Activated T-cell treated with anti-CD3 and anti-CD28 coated beads, Interleukin-2, amount 50 U/mL, for 72 hours (primary cell): ENCODE measurements at places on chromosomes 1 and 21.

- H3K27ac ChIP-seq, result peak overlapping the region; percentile 94
- peaks cover 49% of the 10 kb centered on the region for H3K4me1 ChIP-seq
- no peak for DNase-seq
- peaks cover 34% of the 10 kb centered on the region for H3K36me3 ChIP-seq
- H3K27me3 ChIP-seq, result no peaks in the 10 kb centered on the region
- H3K4me3 ChIP-seq, result no peak overlapping the region
Observed at GRCh38 chr1:155932487-155932886, 1.7 kb downstream of the KHDC4 start.

DNA sequence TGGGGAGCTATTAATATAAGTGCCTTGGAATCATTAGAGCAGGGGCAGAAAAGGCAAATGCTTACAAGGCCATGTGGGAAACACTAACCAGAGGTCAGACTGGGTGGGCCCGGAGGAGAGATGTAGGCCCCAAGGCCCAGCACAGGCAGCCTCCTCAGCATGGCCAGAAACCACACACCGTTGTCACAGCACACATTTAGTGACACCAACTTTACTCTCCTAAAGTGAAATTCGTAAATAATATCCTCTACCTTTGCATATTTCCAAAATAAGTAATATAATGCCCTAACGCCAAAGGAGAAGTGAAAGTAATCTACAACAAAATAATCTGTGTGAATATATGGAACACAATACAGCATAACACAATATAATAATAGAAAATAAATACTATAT is 62.6 kb downstream of the KIF21B start:
- no peaks in the 10 kb centered on the region for H3K4me1 ChIP-seq
- peaks cover under 1% of the 10 kb centered on the region for H3K27me3 ChIP-seq
- no peak overlapping the region for H3K27ac ChIP-seq

DNA sequence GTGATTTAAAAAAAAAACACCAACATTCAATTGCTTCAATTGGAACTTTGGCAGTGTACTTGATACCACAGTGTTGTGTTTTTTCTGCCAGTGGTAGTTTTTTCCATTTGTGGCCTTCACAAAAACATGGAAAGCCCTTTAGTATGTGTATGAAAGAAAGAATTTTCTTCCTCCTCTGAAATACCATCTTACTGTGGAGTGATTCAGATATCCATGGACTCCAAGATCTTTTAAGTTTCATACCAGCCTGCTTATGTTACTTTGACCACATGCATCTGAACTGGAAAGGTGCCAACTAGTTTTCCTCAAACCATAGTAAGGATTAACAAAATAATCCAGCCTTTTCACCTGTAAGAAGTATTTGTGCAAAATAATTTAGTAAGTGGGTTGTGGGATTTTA is 3.4 kb downstream of the PPP2R5A start:
- peaks cover 4% of the 10 kb centered on the region for H3K36me3 ChIP-seq
- no peak for DNase-seq
- peak overlapping the region; percentile 85 for H3K4me3 ChIP-seq
- peak overlapping the region; percentile 58 for H3K27ac ChIP-seq

GRCh38 chr1:185111873-185112272 is 44.9 kb downstream of the TRMT1L start:
- no peaks in the 10 kb centered on the region for H3K27me3 ChIP-seq
- DNase-seq, result no peak
- H3K36me3 ChIP-seq, result peaks cover 5% of the 10 kb centered on the region
- no peak overlapping the region for H3K4me3 ChIP-seq

DNA sequence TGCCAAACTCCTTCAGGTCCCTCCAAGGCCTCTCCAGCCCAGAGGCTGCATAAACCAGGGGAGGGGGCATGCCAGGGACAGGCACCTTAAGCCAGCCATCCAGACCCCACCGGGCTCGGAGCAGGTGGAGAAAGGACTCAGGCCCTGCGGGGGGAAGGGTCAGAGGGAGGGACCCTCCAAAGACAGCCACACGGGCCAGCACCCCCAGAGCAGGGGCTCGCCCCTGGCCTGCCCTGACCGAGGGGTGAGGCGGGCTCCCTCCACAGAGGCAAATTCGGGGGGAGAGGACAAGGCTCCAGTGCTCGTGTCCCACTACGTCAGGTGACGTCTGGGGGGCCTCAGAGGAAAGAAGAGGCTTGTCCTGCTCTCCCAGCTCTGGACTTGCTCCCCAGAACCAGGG is 8.2 kb downstream of the MEGF6 start:
- H3K4me1 ChIP-seq, result peaks cover 6% of the 10 kb centered on the region
- no peaks in the 10 kb centered on the region for H3K27me3 ChIP-seq
- no peaks in the 10 kb centered on the region for H3K36me3 ChIP-seq
- H3K4me3 ChIP-seq, result no peak overlapping the region
- DNase-seq, result no peak
- H3K27ac ChIP-seq, result no peak overlapping the region

DNA sequence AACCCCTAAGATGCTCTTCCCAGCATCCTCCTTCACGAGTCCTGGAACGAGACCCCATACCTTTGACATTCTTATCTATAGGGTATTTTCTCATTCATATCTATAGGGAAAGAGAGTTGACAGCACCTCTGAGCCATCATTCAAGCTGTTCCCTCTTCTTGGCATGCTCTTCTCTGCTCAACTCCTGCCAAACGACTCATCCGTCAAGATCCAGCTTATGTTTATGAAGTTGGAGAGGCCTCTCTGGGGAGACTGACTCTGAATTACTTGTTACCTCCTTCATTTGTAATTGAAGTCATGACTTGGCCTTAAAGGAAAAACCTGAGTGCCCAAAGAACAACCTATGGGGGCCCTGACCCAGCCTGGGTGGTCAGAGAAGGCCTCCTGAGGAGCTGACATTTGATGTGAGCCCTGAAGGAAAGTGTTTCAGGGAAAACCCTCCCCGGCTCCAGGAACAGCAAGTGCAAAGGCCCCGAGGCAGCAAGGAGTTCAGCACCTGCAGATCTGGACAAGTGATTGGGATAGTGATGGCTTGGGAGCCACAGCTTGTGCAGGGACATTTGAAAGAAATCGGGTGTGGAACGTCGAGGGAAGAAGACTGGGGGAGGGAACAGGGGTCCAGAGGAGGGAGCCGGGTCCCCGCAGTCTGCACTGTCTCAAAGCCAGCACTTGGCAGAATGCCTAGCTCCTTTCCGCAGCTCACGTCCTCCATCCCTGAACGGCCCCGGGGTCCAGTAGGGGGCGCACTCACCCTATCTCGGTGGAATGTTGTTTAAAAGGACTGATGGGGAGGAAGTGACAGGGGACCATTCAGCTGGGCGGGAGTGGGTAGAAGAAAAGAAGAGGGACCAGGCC is 14.0 kb upstream of the CDA start:
- H3K27me3 ChIP-seq, result peaks cover 28% of the 10 kb centered on the region
- no peak overlapping the region for H3K27ac ChIP-seq
- H3K4me1 ChIP-seq, result peaks cover 9% of the 10 kb centered on the region
- no peak overlapping the region for H3K4me3 ChIP-seq

DNA sequence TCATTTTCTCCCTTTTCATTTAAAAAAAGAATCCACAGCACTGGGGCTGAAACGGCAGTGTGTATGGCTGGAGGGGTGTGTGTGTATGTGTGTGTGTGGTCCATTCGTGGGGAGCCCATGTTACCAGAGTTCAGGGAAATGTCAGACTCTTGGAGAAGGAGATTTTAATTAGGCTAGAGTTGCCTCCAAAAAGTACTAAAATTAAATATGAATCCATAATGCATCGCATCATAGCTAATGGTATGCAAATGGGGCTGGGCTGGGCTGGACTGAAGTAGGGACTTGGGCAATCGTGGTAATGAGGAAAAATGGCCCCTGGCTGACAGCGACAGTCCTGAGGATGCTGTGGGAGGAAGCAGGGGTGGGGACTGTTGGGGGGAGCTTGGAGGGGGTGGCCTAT is 24.8 kb downstream of the GRIK3 start:
- no peak overlapping the region for H3K4me3 ChIP-seq
- DNase-seq, result no peak
- H3K27me3 ChIP-seq, result peaks cover 7% of the 10 kb centered on the region
- no peaks in the 10 kb centered on the region for H3K4me1 ChIP-seq
- H3K36me3 ChIP-seq, result no peaks in the 10 kb centered on the region

DNA sequence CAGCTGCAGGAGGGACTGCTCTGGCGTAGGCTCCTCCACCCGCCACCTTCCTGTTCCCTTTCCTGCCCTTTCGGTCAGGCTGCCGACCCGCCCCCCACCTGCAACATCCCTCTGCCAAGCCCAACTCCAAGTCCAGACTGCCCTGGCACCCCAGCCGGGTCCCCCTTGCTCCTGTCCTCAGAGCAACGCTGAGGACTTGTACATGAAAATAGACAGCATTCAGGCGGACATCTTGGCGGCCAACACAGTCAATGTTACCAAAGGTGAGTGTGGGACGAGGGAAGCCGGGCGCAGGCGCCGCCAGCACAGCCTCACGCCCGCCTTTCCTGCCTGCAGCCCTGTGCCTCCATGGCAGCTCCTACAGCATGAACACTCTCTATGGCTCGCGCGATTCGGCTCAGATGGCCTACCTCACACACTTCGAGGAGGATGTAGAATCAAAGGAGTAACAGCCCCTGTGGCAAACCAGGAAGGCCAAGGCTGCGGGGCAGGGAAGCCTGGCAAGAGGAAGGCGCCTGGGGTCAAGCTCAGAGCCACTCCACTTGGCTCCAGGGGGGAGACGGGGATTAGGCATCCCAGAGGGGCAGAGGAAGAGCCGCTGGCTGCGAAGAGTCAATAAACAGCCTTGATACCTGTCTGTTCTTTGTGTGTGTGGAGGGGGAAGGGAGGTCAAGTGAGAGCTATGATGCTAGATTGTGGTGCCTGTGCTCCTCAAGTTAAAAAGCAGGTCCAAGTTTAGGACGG is 5.8 kb downstream of the RNU5D-1 start:
- no peak for DNase-seq
- peaks cover 2% of the 10 kb centered on the region for H3K36me3 ChIP-seq
- peaks cover 81% of the 10 kb centered on the region for H3K4me1 ChIP-seq
- peak overlapping the region; percentile 81 for H3K27ac ChIP-seq
- no peaks in the 10 kb centered on the region for H3K27me3 ChIP-seq

DNA sequence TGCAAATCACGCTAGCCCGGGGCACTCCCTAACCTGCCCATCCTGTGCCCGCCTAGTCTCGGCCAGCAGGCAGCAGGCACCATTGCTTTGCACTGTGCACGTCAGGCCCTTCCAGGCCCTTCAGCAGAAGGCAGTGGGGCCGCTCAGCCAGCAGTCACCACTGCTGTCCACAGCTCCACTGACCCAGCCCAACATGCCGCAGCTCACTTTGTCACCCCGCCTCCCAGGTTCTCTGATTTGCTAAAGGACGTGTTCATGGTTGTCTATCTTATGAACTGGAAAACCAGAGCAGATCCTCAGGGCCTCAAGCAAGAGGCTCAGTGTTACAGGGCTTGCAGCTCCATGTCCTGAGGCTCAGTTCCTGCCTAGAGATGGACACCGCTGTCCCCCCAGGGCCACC is 14.2 kb upstream of the SPOCD1 start:
- H3K4me3 ChIP-seq, result no peak overlapping the region
- DNase-seq, result no peak
- no peaks in the 10 kb centered on the region for H3K27me3 ChIP-seq
- peaks cover 30% of the 10 kb centered on the region for H3K4me1 ChIP-seq
- no peak overlapping the region for H3K27ac ChIP-seq

- no peak for DNase-seq
- no peaks in the 10 kb centered on the region for H3K27me3 ChIP-seq
- H3K4me3 ChIP-seq, result no peak overlapping the region
- H3K27ac ChIP-seq, result no peak overlapping the region
Observed at GRCh38 chr1:177122461-177123251, 41.9 kb downstream of the ASTN1 start.

GRCh38 chr1:188715566-188715965 is 1762.1 kb downstream of the BRINP3 start:
- H3K27me3 ChIP-seq, result no peaks in the 10 kb centered on the region
- no peaks in the 10 kb centered on the region for H3K4me1 ChIP-seq
- no peak for DNase-seq
- no peak overlapping the region for H3K27ac ChIP-seq
- H3K4me3 ChIP-seq, result no peak overlapping the region
